ENCODE measurements at places on chromosomes 3 and 15.

DNA sequence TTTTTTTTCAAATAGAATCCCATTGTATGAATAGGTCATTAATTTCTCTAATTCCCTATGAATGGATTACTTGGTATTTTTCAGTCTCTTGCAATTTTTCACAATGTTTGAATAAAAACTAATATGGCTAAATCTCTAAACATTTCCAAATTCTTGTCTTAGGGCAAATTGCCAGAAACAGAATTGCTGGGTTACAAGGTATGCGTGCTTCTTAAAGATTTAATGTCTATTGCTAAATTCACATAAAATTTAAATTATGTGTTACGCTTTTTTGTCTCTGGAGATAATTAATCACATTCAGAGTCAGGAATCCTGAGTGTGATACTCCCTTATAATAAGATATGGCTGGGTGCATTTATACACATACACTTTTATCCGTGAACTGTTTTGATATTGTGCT lies 264.5 kb upstream of the TBL1XR1 start:
- DNase-seq = no peak

- DNase-seq = no peak
Measured at GRCh38 chr3:37670961-37671483, 190.7 kb upstream of the CTDSPL start.

- DNase-seq = peak; percentile 45
Measured at GRCh38 chr15:77186594-77187011, 115.7 kb upstream of the TSPAN3 start.

DNA sequence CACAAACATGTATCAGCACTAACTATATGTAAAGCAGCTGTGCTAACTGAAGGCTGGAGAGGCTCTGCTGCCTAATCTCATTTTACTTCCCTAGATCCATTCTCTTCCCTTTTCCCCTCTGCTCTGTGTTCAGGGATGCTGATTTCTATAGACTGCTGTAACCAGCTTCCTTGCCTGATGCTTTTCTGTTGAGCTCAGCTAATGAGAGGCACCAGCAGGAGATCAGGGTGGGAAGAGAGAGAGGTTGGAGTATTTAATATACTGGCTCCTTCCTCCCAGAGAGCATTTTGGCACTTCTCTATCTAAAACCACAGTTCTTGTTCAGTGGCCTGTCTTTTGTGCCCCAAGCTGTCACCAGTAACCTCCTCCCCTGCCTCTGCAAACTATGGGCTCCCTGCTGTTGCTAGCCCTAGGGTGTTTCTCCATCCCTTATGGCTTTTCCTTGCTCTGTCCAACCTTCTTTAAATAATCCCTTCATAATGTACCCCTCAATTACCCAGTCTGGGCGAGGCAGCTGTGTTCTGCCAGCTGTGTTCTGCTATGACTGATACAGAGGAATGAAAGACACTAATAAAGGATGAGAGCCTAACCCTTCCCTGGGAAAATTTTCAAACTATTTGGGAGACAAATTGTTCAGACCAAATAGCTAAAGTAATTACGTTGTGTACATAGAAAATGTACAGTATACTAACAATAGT lies 69.5 kb downstream of the CADPS start:
- DNase-seq = no peak

DNA sequence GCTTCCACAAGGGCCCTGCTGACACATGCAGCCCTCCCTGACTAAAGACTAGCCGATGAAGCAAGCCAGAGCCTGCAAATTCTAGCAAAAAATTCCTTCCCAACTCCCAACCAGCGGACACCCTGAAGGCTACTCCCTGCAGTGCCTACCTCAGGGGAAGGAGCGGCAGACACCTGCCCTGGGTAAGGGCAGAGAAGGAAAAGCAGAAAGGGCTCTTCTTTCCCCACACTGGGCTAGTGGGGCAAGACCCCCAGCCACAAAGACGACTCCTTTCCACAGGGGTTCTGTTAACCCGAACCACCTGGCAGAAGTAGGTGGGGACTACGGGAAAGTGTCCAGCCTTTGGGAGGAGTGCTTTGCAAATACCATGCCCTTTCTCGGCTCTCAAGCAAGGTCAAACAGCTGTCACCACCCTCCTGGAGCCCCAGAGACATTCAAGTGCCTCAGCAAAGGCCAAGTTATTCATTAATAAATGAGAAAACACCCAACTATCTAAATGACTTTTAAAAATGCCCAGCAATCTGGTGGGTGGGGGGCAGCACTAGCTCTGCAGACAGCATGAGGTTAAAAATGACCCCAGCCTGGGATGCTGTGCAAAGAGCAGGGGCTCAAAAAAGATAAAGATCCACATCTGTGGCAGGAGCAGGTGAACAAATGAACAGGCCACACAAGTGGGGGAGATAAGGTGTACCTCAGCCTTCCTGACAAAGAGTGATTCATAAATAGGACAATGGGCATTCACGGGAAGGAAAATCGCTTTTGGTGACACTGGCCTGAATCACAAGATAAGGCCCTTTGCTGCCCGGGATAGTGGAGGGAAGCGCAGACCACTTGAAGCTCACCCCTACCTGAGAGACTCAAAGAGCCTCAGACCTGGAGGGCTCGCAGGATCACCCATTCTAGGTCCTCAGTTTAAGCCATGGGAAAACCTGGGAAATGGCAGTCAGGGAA lies 33.0 kb downstream of the CCDC12 start:
- DNase-seq = no peak

GRCh38 chr3:71492974-71493771 lies 90.4 kb downstream of the FOXP1 start:
- DNase-seq = no peak

DNA sequence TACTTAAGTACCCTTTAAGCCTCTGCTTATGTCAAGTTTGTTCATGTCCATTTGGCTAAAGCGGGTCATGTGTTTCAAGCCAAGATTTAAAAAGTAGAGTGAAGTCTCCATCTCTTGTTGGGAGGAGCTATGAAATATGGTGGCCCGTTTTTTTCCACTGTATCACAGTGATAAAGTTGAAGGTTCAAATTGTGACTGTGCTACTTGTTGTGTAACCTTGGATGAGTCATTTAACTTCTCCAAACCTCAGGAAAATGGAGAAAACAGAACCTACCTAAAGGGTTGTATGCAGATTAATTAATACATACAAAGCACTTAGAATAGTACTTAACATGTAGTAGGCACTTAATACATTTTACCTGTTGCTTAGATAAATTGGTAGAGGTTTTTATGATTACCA lies 43.4 kb downstream of the SNAPC5 start:
- DNase-seq = no peak

DNA sequence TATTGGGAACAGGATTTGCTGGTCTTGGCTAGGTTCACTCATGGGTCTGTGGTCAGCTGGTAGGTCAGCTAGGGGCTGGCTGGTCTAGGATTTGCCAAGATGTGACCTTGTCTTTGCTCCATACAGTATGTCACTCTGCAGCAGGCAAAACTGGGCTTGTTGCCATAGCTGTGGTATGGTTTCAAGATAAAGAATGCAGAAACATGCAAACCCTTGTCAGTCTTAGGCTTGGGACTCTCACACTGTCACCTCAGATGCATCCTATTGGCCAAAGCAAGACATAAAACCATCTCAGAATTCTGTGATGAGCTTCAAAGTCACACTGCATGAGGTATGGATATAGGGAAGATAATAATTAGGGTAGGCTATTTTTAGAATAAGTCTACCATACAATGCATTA lies 66.6 kb upstream of the TBC1D5 start:
- no peak for DNase-seq

- peak; percentile 44 for DNase-seq
Measured at GRCh38 chr15:55829826-55830225, 86.9 kb upstream of the PRTG start.

DNA sequence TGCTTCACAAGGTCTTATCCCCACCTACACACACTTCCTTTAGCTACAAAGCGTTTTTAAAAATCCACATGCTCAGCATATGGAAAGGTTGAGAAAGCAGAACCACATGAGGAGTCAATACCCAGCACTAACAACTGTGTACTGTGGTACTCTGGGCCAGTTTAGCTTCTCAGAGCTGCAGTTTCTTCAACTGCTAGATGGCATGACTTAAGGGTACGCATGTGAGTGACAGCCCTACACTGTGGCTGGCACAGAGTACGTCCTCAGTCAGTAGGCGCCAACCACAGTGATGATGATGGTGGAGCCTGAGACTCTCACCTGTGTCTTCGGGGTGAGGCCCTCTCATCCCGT lies 17.4 kb downstream of the CCDC12 start:
- no peak for DNase-seq

- DNase-seq = no peak
Measured at GRCh38 chr3:69695933-69696332, 43.3 kb upstream of the MITF start.

GRCh38 chr3:159102001-159102400 lies 300.1 kb downstream of the MFSD1 start:
- no peak for DNase-seq

GRCh38 chr3:169510693-169511010 lies 152.9 kb downstream of the MECOM start:
- no peak for DNase-seq

DNA sequence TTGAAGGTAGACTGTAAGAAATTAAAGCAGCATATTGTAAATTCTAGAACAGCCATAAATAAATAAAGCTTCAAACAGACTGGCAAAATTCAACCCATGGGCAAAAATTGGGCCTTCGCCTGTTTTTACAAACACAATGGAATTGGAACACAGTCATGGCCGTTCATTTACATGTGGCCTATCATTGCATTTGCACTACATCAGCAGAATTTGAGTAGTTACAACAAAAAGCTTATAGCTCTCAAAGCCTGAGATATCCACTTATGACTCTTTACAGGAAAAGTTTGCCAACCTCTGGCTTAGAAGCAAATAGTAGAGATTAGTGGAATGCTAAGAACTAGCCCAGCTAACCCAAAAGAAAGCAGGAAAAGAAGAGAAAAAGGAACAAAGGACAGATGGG lies 139.6 kb upstream of the SKOR1 start:
- DNase-seq = no peak

GRCh38 chr15:40436892-40437751 lies 3.6 kb upstream of the BAHD1 start:
- DNase-seq = no peak

DNA sequence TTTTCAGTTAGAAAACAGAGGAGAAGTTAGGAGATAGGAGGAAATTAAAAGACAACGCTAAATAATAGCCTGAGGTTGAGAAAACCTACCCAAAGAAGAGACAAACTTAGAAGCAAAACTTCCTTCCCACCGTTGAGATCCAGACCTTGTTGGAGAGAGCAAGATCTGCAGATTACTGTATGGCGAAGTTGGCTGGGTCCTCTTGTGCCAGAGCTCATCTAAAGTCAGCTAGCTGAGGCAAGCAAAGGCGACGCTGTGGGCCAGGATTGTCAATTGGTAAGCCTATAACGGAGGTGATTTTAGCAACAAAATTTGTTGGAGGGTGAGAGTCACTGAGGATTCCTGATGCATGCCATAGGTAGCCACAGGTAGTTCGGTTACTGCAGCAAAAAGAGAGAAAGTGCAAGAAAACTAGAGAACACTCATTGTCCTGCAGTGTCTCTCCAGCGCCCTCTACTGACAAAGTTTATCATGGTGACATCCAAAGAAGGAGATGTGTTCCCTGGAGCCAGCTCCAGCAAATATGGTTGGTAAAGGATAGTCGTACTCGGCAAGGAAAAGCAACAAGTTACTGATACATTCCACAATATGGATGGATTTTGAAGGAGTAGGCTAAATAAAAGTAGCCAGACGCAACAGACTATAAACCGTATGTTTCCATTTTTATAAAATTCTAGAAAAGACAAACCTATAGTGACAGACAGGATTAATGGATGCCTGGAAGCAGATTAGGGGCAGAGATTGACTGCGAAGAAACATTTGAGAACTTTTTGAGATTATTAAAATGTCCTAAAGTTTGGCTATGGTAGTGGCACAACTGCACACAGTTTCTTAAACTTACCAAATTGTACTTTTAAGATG lies 9.8 kb upstream of the OR5K4 start:
- no peak for DNase-seq

- DNase-seq = no peak
Measured at GRCh38 chr3:123167686-123168085, 34.1 kb upstream of the SEC22A start.

DNA sequence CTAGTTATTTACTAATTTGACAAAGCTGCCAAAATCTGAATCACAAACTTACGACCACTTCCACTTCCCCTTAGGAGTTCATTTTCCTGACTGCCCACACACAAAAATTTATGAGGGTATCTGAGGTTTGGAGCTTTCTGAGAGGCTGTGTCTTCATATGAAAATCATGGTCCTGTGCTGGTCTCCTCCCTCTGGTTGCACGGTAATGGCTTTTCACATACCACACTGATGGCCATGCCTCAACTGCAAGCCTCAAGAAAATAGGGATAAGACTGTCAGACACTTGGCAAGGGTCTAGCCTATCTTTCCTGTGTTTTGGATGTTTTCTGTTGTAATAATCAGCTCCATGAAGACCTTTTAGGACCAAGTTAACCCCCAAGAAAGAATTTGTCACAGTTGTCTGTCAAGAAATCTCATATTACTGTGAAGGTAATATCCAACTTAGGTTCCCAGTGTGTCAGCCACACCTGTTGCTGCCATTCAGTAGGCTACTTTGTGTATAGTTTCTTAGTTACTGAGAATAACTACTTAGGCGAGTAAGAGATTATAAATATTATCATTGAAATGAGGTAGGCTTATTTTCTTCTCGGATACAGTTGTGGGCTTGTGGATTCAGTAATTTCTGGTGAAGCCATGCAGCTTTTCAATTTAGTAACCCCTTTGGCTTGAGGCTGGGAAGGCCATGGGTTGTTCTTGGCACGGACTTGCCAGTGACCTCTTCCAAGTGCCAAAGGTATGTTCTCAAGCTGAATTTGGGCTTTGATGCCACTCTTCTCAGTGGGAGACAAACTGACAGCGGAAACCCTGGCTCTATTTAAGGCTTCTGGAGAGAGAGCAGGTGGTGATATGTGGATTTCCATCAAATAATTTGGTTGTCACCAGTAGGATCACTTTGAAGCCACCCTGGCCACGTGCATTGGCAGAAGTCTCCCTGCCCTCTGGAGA lies 101.1 kb downstream of the RYR3 start:
- DNase-seq = no peak

DNA sequence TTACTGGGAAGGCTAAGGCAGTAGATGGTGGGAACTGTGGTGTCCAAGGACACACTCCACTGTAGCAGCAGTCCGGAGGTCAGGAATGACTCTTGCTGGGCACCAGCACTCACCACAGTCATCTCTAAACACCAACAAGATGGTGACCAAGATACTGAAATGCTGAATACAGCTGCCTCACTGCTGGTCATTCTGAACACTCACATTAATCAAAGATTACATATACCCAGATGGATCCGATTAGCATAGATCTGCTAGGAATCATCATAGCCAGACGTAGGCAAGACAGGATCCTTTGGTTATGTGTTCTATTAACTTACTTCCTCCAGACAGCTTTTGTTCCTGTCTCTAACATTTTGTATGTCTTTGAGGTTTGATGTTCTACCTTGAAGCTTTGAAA lies 134.9 kb upstream of the BFSP2 start:
- DNase-seq = no peak

DNA sequence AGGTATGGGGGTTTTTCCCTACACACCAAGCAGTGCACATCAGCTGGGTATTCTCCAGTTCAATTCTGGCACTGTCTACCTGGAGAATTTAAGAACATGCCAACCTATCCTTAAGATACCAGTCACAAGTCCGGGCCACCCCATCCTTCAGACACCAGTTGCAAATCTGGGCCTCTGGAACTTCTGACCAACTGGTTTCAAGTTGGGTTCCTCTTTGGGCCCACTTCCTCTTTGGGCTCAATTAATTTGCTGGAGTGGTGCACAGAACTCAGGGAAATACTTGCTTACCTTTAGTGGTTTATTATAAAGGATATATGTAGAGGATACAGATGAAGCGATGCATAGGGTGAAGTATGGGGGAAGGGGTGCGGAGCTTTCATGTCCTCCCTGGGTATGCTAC lies 25.3 kb downstream of the GLCE start:
- DNase-seq = no peak

GRCh38 chr3:69385123-69385722 lies 665 bp downstream of the FRMD4B start:
- DNase-seq = no peak
